RPMI8226 (cell line): ENCODE measurements at places on chromosomes 11 and 22.

DNA sequence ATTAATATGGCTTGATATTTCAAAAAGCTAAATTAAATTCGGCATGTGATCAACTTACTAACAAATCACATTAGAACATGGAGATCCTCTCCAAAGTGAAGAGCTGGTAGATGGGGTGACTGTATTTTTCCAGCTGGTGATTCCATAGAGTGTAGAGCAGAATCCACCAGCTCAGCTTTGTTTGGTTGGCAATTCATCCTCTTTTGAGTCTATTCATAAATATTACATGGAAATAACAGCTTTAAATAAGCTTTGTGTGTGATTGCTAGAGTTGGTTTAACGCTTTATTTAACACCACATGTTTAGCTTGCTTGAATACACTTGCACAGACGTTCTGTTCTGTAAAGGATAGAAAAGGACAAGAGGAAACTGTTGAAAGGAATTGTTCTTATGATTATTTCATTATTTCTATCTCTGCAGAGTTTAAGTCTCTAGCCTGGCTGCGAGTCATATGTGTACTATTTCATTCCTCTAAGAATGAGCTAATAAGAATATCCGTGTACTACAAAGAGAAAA, 738.3 kb upstream of the KIRREL3 start:
- DNase-seq = no peak

GRCh38 chr11:2138068-2138430, 1.1 kb downstream of the IGF2 start:
- DNase-seq = no peak

- no peak for DNase-seq
These were observed 27.7 kb downstream of the CD44 start for GRCh38 chr11:35166369-35167360.

GRCh38 chr22:23790819-23791737, 4.3 kb downstream of the SMARCB1 start:
- no peak for DNase-seq

- no peak for DNase-seq
These were observed 3.0 kb downstream of the AQP11 start for GRCh38 chr11:77592727-77593126.

GRCh38 chr11:31986201-31986889, 104.5 kb upstream of the RCN1 start:
- no peak for DNase-seq

DNA sequence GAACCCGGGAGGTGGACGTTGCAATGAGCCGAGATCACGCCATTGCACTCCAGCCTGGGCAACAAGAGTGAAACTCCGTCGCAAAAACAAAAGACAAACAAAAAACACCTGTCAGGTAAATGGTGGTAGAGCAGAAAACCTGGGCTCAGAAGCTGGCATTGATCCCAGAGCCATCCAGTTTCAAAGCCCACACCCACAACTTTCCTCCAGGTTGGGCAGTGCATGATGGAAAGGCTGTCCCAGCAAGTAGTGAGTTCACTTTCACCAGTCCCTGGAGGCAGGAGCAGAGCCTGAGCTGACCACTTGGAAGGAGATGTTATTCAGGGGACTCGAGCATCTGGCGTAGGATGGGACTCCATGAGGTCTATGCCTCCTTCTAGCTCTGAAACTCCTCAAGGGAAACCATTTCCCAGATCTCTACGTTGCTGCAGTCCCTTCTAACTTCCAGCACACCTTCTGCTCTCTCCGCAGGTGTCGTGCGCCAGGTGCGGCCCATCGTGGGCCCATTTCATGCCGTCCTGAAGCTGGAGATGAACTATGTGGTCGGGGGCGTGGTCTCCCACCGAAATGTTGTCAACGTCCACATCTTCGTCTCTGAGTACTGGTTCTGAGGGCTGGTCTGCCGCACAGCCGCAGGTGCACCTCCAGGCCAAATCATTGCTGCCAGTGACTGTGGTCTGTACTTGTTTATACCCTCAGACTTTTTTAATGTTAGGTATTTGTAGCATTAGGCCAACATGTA, 71.6 kb upstream of the ATXN10 start:
- DNase-seq = peak; percentile 64

GRCh38 chr22:45125188-45125587, 38.5 kb upstream of the NUP50 start:
- no peak for DNase-seq

DNA sequence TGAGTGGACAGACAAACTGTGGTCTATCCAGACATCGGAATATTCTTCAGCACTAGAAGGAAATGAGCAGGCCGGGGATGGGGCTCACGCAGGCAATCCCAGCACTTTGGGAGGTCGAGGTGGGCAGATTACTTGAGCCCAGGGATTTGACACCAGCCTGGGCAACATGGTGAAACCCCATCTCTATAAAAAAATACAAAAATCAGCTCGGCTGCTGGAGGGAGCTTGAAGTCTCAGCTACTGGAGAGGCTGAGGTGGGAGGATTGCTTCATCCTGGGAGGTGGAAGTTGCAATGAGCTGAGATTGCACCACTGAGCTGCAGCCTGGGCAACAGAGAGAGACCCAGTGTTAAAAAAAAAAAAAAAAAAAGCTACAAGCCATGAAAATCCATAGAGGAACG, 8.0 kb upstream of the CTSD start:
- no peak for DNase-seq

- DNase-seq = no peak
These were observed 105.0 kb upstream of the RAG2 start for GRCh38 chr11:36703055-36703404.

DNA sequence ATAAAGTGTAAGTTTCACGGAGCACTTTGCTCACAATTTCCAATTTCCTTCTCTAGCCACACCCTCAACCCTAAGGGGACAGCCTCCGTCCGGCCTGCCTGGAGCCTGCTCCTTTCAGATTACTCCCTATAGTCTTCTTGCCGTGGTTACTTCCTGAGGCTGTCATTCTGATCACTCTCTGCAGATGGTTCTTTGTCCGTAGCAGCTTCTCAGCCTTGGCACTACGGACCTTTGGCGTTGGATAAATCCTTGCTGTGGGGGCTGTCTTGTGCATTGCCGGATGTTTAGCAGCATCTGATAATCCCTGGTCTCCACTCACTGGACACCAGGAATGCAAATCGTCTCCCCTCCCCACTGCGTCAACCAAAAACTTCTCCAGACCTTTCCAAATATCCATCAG, 447.5 kb upstream of the KIRREL3 start:
- DNase-seq = no peak

- peak; percentile 5 for DNase-seq
These were observed 44.5 kb downstream of the RAB6A start for GRCh38 chr11:73716153-73717056.

DNA sequence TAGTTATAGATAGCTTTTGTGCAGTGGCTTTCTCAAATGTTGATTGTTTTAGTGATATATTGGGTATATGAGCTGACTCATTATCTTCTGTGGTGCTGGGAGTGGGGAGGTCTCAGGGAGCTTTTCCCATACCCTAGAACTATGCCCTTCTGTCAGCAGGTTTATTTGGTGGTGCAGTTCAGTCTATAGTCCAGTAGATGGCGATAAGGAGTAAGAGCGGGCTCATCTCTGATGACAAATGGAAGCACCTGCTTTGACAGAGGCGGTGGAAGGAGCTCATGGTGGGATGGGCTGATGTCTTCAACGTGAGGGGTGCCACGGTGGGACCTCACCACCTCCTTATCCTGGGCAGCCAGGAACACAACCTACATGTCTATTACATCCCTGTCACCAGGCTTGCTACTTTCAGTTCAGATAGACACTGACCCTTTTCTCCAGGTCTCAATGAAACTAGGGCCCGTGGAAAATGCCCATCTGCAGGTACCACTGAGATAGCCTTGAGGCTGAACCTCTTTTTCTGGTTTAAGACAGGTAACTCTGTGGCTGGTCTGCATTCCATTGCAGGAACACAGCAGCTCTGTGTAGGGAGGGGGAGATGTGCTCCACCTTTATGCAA, 13.0 kb upstream of the OR6A2 start:
- DNase-seq = peak; percentile 40

DNA sequence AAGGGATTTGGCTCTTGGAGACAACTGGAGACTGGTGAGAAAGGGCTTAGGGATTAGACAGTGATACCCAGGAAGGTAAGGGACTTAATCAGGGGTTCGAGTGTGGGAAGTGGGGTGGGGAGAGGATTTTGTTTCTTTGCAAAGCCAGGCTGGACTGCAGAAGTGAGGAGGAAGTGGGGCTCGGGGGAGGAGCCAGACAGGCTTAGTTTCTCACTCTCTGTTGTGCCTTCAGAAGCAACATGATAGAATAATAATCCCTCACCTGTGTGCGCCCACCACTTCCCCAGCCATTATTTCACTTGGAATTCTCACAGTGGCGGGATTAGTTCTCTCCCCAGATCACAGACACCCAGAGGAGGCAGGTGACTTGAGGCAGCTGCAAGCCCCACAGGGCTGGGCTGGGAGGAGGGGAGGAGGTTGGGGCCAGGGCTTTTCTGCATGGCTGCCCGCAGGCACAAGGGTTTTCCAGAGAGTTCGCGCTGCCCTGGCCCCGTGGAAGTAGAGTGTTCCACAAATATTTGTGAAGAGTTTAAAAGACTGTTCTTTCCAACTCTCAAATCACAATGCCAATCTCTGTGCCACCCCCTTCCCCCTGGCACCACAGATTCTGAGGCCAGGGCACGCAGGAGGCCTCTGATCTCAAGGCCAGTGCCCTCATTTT, 4.0 kb upstream of the SEC14L2 start:
- no peak for DNase-seq

- DNase-seq = no peak
These were observed 101.1 kb downstream of the ADAMTS15 start for GRCh38 chr11:130549393-130549999.

DNA sequence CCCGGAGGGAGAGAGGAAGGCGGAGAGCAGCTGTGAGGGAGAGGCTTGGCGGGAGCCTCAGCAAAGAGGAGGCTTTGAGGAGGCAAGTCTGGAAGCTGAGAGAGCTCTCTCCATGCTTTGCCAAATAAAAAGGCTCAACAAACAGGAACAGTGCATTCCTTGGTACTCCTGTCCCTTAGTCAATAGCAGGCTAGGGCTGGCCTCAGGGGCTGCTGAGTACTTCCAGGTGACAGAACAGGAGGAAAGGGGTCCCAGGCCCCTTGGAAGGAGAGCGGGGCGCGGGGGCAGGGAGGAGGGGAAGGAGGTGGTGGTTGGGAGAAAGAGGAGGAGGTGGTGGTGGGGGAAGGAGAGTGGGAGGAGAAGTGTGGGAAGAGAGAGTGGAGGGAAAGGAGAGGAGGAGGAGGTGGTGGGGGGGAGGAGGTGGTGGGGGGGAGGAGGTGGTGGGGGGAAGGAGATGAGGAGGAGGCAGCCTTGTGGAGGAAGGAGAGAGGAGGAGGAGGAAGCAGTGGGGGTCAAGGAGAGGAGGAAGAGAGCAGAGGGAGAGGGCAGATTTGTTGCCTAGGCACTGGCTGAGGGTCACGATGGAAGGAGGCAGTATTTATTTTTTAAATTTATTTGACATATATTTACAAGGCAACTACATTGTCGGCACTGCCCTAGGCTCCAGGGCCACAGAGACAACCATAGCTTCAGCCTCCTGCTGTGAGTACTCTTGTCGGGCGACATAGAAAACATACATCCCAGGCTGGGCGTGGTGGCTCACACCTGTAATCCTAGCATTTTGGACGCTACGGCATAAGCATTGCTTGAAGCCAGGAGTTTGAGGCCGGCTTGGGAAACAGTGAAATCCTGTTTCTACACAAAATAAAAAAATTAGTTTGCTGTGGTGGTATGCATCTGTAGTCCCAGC, 74.2 kb upstream of the ZBED5 start:
- DNase-seq = no peak

DNA sequence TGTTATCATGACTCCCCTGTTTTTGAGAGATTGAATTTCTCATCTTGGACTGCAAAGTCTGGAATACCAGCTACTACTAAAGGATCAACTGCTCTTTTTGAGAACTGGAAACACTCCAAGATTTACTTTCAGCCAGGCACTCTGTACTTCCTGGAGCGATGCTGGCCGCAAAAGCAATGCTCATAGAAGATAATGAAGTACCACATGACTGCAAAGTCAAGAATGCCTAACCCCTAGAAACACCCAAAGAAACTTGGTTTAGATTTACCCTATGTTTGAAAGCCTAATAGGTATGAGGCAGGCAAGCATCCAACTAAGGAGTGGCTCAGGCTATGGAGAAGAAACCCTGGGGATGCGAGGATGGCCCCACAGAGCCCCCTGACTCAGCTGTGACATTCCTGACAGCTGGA, 47.7 kb upstream of the ARHGAP20 start:
- no peak for DNase-seq

DNA sequence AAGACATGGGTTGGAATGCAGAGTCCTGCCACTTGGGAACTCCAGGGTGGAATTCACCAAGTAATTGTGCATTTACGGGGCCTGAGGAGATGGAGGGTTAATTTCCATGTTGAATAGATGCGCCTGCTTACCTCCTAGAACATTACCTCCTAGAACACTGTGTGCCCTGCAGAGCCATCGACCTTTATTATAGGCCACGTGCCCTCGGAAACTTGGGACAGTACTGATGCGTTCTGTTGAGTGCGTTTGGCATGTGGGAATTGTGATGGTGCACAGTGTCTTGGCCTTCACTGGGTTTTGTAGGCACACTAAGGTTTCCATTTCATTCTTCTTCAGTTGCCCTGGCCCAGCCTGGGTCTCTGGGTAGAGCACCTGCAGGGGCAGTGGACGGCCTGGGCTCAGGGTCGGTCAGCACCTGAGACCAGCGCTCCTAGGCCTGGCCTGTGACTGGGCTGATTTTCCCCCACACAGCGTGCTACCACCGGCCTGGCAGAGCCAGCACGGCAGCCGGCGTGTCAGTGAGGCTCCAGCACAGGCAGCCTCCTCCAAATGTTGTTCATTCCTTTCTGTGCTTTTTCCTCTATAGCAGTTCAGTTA, 12.7 kb downstream of the TRMU start:
- DNase-seq = no peak

- DNase-seq = no peak
These were observed 161.2 kb upstream of the PLET1 start for GRCh38 chr11:112421879-112422278.

DNA sequence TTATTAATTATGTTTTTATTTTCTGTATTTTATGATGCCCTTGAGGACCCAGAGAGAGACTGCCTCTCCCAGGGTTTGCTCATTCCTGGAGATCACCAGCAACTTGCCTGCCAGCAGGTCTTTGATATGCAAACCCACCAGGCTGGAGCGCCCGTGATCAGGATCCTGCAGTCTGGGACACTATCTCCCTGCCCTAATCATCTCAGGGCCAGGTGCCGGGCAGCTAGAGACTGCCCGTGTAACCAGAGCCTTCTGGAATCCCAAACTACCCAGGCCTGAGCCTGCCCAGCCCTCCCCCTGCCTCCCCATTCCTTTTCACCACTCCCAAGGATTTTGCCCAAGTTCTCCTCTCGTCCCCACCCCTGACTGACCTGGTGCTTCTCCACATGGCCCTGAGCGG, 52.2 kb upstream of the B3GAT1 start:
- DNase-seq = no peak

- peak; percentile 51 for DNase-seq
These were observed 128.1 kb upstream of the TOP3B start for GRCh38 chr22:22110548-22111266.

- no peak for DNase-seq
These were observed 74.0 kb downstream of the USP35 start for GRCh38 chr11:78262691-78263090.
